ENCODE measurements at places on chromosomes 5 and 9.

GRCh38 chr9:121746411-121746810, 95.0 kb downstream of the DAB2IP start:
- DNase-seq: no peak

DNA sequence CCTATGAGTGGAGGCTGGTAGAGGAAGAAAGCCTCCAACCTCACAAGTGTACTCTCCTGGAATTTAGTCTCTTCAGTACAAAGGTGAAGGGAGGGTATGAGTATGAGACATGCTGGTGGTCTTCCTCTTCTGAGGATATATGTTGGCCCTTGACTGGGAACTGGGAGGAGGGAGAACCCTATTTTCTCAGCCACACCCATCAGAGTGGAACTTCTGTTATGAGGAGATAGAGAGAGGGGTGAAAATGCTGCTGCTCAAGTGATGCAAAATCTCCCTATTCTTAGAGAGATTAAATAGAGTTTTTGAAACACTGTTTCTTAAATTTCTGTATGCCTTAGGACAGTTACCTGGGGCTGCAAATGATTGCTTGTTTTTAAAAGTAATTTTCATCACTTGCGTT, 203.4 kb upstream of the PRR16 start:
- no peak for DNase-seq

DNA sequence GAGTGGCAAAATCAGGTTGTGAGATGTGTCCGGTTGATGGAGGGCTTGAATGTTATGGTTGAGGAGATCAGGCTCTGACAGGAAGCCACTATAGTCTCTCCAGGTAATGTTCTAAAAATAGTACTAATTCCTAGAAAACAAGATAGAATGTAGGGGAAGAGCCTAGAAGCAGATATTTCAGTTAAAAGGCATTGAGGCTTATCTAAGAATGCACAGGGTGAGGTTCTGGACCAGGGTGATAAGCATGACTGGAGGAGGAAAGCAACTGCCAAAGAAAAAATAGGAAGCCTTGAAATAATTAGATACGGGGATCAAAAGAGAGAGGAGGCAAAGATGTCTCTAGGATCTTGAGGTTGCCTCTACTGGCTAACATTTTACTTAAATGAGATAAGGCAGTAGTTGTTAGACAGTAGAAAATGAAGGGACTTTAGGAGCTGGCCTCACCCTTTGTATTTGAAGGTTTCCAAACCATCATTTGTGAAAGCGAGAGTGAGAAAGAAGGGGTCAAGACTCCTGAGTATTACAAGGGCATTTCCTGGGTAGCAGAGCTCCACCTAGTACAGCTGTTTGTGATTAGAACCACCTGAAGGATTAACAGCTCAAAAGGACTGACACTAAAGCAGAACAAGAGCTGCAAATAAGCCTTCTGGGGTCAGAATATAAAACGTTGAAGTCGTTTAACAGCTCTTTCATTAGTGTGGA, 15.4 kb upstream of the ARL15 start:
- no peak for DNase-seq

- DNase-seq: no peak
Measured at GRCh38 chr9:124256517-124257069, 1.2 kb upstream of the NEK6 start.

DNA sequence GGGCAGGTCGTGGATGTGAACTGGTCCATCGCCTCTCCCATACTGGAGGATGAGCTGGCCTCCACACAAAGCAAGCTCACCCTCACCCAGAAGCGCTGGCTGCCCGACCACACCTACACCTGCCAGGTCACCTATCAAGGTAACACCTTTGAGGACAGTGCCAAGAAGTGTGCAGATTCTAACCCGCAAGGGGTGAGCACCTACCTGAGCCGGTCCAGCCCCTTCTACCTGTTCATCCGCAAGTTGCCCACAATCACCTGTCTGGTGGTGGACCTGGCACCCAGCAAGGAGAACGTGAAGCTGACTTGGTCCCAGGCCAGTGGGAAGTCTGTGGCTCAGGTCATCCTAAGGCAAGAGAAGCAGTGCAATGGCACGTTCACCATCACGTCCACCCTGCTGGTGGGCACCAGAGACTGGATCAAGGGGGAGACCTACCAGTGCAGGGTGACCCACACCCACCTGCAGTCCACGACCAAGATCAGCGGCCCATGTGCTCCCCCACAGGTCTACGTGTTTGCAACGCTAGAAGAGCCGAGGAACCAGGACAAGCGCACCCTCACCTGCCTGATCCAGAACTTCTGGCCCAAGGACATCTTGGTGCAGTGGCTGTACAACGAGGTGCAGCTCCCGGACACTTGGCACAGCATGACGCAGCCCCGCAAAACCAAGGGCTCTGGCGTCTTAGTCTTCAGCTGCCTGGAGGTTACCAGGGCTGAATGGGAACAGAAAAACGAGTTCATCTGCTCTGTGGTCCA, 71.3 kb downstream of the INSL6 start:
- no peak for DNase-seq

DNA sequence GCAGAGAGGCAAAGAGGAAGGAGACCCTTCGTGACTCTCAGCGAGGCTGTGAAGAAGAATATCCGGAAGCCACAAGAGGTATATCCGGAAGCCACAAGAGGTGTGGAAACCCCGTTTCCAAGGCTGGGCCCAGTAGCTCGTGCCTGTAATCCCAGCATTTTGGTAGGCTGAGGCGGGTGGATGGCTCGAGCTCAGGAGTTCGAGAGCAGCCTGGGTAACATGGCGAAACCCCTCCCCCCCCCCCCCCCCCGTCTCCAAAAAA, 612 bp upstream of the BBLN start:
- DNase-seq: peak; percentile 78

DNA sequence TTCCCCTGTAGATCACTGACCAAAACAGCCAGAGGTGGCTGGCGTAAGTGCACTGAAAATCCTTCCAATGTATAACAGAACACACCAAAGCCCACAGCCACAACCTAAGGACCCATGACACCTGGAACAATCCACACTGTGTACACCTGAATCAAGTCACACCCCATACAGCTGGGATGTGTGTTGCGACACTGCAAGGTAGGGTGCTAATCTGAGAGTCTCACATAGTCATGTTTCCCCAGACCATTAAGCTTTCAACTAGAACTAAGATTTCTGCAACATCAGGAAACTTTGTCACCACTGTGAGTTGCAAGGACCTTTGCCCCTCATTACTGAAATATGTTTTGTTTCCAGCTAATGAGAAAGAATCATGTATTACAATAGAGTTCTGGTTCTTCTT, 59.4 kb downstream of the MED27 start:
- DNase-seq: no peak

DNA sequence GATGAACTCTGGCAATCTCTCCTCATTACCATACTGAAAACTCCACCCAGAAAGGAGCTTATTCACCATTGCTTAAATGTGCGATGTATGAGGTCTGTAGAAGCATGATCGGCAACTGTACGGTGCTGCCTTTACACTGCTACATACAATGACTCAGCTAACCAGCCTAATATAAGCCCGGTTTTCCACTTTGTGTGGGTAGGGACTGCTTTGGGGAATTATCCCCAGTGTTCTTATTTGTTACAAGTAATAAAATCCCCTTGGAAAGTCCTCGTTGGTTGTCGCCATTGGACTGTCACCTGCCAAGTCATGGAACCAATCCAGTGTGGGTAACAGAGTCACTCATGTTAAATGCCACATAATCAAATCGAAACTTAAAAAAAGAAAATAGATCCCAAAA, 23.5 kb upstream of the TENT2 start:
- DNase-seq: no peak

- no peak for DNase-seq
Measured at GRCh38 chr9:130215341-130216119, 43.3 kb downstream of the NCS1 start.

GRCh38 chr9:137502008-137502911, 43.1 kb upstream of the NSMF start:
- DNase-seq: no peak

DNA sequence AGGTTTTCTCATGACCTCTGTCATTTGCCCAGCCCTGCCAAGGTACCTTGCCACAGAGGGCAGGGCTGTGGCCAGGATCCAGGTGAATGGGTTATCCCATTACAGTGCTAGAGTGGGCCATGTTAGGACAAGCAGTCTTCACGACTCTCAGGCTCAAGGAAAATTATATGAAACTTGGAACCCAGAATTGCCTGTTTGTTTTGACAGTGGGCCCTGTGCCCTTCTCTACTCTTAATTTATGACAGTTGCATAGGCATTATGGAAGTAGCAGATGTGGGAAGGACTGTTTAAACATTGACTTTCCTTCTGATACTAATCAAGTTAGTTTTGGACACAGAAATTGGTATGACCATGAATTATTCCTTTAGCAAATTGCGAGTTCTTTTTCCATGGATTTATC, 41.7 kb downstream of the ITGA2 start:
- DNase-seq: no peak

GRCh38 chr9:21110708-21111576, 30.7 kb downstream of the IFNW1 start:
- peak; percentile 80 for DNase-seq

GRCh38 chr5:81513473-81513872, 119.5 kb upstream of the ACOT12 start:
- DNase-seq: no peak

DNA sequence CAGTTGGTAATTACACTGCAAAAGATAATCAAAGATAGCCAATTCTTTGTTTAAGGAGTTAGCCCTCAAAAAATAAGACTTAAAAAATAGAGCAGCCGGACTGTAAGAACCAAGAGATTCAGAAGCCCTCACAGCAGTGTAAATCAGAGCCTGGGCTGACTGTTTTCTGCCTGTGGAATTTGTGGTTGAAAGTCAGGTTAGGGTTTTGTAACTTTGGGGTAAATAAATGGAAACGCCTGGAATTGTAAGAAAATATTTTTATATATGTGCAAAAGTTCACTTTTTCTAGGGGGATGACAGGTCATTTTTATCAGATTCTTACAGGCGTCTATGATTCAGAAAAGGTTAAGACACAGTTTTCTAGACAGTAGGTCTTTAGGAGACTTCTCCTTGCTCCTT, 35.6 kb downstream of the KLHL3 start:
- no peak for DNase-seq

GRCh38 chr5:79109527-79110492, 1.8 kb upstream of the BHMT start:
- peak; percentile 18 for DNase-seq

- no peak for DNase-seq
Measured at GRCh38 chr5:148938522-148938882, 112.1 kb downstream of the ADRB2 start.

DNA sequence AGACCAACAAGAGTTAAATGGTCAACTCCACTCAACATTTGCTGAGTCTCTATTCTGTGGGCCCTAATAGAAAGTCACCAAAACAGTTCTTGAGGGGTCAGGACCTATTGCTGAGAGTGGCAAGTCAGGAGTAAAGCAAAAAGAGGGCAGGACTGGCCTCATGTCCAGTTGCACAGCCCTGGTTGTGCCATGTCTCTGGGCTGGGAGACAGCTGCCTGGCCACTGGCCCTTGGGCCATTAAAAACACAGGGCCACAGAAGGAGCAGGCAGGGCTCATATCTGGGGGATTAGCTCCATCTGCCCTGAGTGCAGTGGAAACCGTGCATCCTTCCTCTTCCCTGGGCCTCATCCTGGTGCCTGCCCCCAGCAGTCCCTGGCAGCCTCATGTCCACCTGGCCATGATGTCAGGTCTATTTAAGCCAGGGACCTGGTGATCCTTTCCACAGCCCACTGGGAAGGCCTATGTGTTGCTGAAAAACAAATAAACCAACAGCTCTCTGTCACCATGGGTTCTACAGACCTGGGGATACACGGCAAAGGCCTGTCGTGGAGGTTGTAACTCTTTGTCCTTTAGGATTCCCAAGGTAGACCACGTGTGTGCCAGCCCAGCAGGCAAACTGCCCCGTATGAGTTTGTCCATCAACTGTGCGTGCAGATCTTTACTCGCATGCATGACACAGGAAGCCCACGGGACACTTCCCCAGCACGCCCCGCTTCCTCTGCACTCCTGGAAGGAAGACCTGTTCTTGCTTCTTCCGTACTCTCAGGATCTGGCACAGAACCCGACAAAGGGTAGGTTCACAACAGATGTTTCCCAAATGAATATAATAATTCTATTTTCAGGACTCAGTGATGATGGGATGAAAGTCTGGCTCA, 148.8 kb downstream of the MTX3 start:
- DNase-seq: no peak

DNA sequence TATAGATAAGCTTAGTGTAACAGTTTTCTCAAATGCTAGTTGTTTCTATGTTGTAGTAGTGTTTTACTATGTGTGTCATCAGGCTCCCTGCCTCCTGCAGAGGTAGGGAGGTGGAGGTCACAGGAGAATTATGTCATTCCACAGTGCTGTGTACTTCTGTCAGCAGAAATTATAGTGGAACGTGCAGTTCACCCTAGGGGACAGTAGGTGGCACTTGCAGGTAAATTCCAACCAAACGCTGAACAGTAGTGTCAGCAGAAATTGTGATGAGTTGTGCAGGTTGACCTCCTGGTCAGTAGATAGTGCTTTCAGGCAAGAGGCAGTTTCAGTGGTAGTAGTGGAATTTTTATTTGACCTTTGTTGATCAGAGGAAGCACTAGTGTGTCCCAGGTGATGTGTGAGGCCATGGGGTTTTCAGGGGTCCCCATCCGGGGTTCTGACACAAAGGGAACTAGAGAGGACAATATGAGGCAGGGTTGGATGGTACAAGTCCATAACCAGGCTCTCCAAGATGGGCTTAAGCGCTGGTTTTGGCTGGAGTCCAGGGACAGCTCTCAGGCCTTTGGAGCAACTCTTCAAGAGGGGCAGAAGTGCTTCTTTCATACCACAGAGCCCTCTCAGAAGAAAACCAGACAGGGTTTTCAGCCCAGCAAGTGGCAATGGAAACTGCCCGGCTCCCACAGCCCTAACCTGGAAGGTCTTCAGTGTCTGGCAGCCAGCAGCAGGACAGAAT, 402.9 kb downstream of the CYLC2 start:
- DNase-seq: peak; percentile 22

DNA sequence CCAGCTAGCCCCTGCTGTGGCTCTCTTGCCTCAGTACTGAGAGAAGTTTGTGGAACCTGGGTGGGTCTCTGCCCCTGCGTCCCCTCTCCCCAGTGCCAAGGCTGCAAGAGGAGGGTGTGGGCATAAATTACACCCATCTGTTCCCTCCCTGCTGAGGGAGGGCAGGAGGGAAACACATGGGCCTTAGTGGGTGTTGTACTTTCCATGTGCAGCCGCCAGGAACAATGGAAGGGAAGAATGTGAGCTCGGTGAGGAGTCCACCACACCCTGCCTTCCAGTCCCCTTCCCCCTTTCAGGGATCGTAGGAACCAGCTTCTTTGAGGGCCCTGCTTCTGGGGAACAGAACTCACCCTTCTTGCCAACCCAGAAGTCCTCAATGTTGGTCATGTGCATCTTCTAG, 138.2 kb upstream of the KLF4 start:
- DNase-seq: no peak

GRCh38 chr9:36728651-36729520, 156.2 kb downstream of the MELK start:
- peak; percentile 60 for DNase-seq

- DNase-seq: no peak
Measured at GRCh38 chr5:74516211-74516636, 124.3 kb downstream of the ENC1 start.

- peak; percentile 27 for DNase-seq
Measured at GRCh38 chr9:92970467-92970923, 23.2 kb downstream of the FGD3 start.

All from CD4-positive, alpha-beta T cell treated with Interleukin-17A for 1 hour (primary cell).